ENCODE measurements at places on chromosomes 13 and 19.

GRCh38 chr19:13231663-13232062, 81.5 kb downstream of the IER2 start:
- no peak for DNase-seq

- DNase-seq, result no peak
Measured at GRCh38 chr19:29928831-29929230, 13.2 kb upstream of the URI1 start.

DNA sequence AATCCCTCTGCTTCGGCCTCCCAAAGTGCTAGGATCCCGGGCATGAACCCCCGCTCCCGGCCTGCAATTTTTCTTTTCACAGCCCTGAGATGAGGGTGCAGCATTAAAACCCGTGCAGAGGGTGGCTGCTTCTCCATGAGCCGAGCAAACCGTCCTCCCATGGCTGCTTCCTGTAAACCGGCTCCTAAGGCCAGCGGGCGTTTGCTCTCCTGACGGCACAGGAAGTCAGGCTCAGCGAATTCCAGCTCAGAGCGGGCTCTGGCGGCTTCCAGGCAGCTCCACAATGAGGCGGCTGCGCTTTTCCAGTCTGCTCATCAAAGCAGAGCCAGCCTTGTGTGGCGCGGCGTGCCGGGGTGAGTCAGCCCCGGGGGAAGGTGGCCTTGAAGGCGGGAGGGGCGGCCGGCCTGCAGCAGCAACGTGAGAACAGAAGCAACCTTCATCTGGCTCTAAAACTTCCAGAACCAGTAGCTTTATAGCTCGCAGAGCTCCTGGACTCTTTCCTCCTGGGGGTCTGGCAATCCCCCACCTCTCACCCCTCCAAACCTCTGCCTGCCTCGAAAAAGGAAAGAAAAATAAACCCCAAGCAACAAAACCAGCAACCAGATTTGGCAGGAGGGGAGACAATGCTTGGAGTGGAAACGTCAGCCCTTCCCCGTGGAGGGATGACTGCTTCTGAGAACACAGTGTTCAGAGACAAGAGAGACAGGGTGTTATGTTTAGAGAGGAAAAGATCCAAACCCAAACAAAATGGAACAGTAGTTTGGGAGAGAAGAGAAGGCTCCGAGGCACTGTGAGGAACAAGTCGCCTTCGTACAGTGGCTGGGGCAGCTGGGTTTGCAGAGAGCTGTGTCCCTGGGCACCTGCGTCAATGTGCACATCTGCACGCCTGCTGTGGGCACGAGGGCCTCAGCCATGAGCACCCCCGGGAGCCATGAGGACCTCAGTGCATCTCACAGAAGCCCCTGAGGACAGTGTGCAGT, 67.8 kb downstream of the GADD45B start:
- peak; percentile 98 for DNase-seq

GRCh38 chr19:46753420-46754155, 7.3 kb upstream of the STRN4 start:
- peak; percentile 73 for DNase-seq

GRCh38 chr13:95121516-95121915, 179.7 kb downstream of the ABCC4 start:
- DNase-seq, result no peak

- no peak for DNase-seq
Measured at GRCh38 chr19:39087907-39088686, 3.9 kb downstream of the ACP7 start.

- peak; percentile 79 for DNase-seq
Measured at GRCh38 chr19:14400951-14401431, 18.1 kb downstream of the DDX39A start.

GRCh38 chr19:8373867-8374813, 10.2 kb downstream of the ANGPTL4 start:
- DNase-seq, result peak; percentile 44

- DNase-seq, result no peak
Measured at GRCh38 chr13:32538143-32538620, 413 bp downstream of the N4BP2L2 start.

DNA sequence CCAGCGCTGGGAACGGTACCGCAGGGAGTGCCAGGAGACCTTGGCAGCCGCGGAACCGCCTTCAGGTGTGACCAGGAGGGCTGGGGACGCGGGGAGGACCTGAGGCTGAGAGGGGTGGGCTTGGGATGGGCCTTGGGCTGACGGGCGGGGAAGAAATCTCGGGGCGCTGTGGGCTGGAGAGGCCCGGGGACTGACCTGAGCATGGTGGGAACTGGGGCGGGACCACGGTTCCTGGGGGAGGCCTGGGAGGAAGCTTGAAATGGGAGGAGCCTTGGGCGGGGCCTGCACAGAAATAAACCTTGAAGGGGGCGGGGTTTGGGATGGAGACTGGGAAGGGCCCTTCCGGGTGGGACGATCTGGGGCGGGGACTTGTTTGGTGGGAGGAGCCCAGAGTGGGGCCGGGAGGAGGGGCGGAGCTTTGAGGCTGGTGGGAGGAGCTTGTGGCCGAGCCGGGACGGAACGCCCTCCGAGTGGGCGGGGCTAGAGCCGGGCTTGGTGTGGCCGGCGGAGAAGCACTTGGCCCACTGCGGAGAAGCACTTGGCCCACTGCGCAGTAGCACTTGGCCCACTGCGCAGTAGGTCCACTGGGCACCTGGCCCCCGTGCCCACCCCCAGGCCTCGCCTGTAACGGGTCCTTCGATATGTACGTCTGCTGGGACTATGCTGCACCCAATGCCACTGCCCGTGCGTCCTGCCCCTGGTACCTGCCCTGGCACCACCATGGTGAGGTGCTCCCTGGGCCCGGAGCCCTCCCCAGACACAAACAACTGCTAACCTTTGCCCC, 2.8 kb downstream of the GIPR start:
- DNase-seq, result peak; percentile 21

GRCh38 chr19:44767295-44768180, 10.2 kb upstream of the CBLC start:
- no peak for DNase-seq

DNA sequence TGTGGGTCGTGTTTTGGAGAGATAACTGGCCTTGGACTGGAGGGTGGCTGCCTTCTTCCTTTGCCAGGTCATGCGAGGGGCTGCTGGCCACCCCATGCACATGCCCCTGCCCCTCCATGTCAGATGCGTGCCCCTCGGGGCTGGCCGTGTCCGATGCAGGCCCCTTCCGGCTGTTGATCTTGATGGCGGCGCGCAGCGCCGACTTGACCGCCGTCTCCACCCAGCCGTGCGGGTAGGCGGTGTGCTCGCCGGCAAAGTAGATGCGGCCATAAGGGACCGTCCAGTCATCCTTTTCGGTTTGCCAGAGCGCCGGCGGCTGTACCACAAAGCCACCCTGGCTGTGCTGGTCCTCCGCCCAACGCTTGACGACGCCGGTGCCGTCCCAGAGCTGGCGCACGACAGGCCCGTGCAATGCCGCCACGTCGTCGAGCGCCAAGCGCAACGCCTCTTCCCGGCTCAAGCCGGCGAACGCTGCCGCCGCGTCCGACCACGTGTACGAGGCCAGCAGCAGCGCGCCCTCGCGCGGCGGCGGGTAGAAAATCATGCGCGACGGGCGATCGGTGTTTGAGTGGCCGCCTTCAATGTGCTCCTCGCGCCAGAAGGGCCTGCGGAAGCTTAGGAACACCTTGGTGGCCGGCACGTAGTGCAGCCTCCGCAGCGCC, 6.9 kb downstream of the IL4I1 start:
- peak; percentile 76 for DNase-seq

- DNase-seq, result no peak
Measured at GRCh38 chr19:38168637-38169036, 55.4 kb downstream of the DPF1 start.

GRCh38 chr13:21365574-21365973, 93.5 kb downstream of the ZDHHC20 start:
- DNase-seq, result no peak

DNA sequence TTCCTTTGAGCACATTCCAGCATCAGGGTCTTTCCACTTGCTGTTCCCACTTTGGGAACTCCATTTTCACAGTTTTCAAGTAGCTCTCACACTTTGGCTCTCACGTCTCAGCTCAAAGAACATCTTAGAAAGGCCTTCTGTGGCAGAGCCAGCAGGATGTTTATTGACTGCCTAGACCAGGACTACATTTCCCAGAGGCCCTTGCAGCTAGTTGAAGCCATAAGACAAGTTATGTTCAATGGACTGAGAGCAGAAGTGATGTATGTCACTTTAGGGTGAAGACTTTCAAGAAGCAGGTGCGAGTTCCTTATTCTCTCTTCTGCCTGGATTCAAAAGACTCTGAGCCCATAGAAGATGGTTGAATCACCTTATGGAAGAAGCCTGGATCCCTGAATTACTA, 4.3 kb upstream of the HAUS5 start:
- DNase-seq, result no peak

GRCh38 chr13:40145139-40145538, 489.7 kb downstream of the COG6 start:
- no peak for DNase-seq

DNA sequence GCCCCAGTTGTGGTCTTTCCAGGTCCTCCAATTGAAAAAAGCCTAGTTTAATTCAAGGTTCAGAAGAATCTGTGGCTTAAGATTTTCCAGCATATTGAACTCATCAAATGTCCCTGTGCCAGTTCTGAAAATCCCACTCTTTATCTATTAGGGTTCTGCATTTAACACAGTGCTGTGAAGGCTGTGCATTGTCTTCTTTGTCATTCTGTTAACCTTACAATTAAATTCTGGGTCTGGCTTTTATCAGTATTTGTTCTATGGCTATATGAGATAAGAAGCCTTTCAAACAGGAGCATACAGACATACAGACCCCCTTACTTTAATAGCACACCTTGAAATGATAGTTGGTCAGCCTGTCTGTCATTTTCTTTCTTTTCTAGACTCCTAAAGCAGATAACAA, 362.1 kb upstream of the DACH1 start:
- DNase-seq, result no peak

GRCh38 chr19:18156841-18157464, 4.0 kb downstream of the PIK3R2 start:
- peak; percentile 97 for DNase-seq

DNA sequence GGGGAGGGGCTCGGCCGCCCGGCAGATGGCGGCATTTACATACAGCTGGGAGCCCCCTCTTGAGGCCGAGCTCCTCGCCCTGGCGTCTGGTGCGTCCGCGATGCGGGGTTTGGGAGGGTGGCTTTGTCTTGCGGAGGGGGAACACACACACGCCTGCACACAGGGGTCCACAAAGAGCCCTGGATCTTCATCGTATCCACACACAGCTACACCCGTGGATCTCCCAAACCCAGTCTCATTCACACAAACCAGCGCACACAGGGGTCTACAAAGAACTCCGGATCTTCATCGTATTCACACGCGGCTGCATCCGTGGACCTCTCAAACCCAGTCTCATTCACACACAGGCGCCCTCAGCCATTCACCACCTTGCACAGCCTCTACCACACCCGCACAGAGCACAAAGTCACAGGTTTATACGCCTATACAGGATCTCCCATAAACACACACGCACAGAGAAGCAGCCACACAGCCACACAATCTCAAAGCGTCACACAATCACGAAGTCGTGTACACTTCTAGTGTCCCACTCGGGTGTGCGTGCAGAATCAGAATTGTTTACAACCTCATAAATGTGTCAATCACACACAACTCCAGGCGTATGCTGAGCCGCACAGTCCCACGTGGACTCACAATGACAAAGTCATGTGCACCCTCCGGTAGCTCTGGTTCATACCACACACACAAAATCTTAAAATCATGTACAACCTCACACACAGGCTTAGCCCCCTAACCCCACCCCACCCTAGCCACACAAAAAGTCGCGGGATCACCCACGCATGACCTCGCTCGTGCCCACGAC, 550 bp upstream of the DLL3 start:
- peak; percentile 33 for DNase-seq

- no peak for DNase-seq
Measured at GRCh38 chr13:94431987-94432386, 47.5 kb downstream of the DCT start.

GRCh38 chr13:105008604-105009003, 1526.9 kb downstream of the EFNB2 start:
- DNase-seq, result no peak

GRCh38 chr19:35904311-35905068, 2.2 kb downstream of the HCST start:
- DNase-seq, result no peak

DNA sequence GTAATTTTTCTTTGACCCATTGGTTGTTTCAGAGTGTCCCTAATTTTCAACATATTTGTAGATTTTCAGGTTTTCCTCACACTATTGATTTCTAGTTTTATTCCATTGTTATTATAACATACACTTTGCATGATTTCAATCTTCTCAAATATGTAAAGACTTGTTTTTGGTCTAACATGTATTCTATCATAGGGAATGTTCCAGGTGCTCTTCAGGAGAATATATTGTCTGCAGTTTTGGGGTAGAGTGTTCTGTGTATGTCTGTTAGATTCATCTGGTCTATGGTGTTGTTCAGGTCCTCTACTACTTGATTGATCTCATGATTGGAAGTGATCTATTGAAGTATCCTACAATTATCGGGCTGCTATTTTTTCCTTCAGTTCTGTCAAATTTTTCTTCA, 440.9 kb upstream of the MIR17HG start:
- DNase-seq, result no peak

- DNase-seq, result no peak
Measured at GRCh38 chr19:17036640-17037039, 10.0 kb upstream of the CPAMD8 start.

DNA sequence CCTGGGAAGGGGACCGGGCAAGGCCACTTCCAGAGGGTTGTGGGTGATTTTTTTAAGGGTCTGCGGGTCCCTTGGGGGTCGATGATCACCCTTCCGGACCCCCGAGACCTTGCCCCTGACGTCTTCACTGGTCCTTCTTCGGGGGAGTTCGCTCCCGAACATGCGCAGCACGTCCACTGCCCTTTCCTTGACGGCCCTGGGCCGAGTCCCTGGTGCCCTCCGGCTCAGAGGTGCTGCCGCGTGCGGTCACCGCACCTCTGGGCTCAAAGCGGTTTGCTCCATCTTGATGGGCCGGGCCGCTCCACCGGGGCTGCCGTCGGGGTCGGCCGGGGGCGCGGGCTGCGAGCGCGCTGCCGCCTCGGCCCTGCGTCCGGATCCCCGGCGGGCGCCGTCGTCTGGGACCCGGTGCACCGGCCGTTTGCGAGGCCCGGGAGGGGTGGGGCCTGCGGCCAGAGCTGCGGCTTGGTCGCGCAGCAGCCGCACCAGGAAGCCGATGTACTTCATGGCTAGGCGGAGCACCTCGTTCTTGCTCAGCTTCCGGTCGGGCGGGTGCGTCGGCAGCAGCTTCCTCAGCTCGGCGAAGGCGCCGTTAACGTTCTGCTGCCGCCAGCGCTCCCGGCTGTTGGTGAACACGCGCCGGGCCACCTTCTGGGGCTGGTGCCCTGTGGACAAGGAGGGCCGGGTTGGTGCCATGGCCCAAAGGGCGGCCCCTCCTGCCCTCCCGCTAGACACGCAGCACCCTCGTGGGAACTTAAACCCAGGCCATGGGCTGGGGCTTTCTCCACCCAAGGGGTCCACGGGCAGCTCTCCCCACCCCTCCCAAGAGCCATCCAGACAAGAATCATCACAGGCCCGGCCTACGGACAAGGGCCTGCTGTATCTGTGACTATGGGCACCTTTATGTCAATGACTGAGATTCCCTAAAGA, 3.3 kb downstream of the LYL1 start:
- peak; percentile 54 for DNase-seq

GRCh38 chr19:1952635-1953034, 11.7 kb downstream of the CSNK1G2 start:
- DNase-seq, result no peak

- DNase-seq, result no peak
Measured at GRCh38 chr19:11364935-11365334, 9.5 kb upstream of the SWSAP1 start.
